NCI-H2029 treated with DMSO at 0.1 percent for 48 hours (cell line): ENCODE measurements at places on chromosomes 5 and 9.

DNA sequence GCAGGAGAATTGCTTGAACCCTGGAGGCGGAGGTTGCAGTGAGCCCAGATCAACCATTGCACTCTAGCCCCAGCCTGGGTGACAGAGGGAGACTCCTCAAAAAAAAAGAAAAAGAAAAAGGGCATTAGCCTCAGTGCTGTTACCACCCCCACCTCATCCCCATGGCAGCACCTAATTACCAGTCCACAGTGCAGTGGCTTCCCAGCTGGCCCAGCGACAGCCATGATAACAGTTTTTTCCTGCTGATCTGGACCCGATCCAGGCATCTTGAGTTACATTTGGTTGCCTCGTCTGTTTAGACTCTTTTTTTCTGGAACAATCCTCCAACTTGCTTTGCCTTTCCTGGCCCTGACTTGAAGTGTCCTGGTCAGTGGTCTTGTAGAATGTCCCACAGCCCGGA lies 24.4 kb downstream of the NCS1 start:
- peak; percentile 57 for DNase-seq

DNA sequence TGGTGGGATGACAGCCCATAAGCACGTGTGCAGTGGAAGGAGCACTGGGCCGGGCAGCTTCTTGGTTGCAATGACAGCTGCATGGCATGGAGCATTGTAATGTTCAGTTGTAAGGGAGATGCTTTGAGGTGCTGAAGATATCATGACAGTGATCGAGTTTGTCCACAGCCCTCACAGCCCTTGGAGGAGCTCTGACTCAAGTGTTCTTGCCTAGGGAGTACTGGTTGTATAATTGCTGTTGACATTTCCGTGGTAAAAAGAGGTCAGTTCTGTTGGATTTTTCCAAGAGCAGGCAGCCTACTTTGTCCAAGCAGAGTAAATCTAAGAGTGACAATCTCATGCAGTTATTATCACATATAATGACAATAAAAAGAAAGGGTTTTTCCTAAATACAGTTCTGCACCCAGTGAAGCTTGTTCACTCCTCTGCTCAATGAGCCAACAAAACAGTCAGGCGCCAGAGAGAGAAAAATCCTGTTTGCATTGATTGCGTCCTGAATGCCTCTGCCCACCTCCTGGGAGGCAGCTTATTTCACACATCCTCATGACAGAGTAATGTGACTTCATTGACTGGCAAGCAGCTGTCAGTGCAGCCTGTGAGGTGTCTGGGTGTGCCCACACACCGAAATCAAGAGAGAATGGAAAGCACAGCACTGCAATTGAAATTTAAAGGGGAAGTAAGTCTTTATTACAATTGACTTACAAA lies 248.0 kb downstream of the NTRK2 start:
- no peak for DNase-seq

DNA sequence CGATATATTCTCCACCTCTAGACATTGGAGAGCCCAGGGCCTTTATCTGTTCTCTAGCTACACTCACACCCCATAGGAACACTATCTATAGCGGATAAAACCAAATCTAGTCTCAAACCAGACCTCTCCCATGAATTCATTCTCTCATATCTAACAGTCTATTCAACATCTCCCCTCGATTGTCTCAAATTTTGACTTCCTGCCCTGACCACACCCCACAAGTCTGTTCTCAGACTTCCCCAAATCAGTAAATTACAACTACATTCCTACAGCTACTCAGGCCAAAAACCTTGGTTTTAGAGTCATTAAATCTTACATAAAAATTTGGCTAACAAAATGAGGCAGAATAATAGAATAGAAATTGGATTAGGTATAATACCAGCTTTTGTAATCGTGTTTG lies 12.5 kb upstream of the SLC1A3 start:
- no peak for DNase-seq

- DNase-seq: no peak
These were observed 3.2 kb downstream of the TAS2R1 start for GRCh38 chr5:9626955-9627354.
